ENCODE measurements at places on chromosomes 7 and 10.

GRCh38 chr10:47412177-47412730 is 28.2 kb upstream of the ZNF488 start:
- DNase-seq: no peak

DNA sequence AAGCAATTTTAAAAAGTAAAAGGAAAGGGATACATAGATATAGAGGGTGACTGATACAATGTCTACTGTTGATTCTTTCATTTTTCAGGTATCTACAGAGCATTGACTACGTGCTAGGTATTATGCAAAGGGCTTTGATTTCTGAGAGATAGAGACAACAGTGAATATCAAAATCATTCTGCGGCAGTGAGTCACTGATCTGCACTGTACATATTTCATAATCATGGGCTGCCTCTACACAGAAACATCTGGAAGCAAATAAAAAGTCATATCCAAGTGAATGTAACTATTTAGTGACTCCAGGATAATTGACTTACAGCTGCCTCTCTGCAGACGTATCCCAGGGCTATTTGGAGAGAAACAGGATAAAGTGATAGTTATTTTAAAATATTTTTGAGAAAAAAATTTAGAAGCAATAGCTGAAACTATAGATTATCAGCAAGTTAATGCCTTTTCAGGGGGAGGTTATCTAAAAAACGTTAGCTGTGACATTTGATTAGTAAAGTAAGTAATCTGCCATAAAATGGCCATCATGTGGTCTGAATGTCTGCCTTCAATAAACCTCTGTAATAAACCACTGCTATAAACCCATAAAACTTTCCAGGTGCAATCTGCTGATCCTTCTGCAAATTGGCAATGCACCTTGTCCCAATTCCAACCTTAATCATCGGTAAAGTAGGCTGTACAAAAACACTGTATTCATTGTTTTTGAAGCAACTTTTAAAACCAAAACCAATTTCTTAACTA is 43.7 kb downstream of the CPXM2 start:
- DNase-seq: peak; percentile 24

GRCh38 chr10:45235798-45236220 is 79.6 kb downstream of the OR13A1 start:
- peak; percentile 21 for DNase-seq

DNA sequence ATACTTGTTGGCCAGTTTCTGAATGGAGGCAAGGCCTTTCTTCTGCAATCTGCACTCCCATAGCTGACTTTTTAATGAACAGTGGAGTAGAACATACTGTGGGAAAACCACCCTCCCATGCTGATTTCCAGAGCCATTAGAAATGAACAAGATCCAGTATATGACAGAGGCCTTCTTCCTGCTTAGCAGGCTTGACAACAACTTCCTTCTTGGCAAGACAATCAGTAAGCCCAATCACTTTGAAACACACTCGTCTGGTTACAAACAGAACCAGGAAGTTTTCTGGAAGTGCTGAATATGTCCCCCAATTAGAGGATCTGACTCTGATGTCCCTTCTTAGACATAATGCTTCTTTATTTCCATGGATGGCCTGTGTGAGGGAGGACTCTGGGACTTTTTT is 103.4 kb downstream of the SAMD9 start:
- no peak for DNase-seq

GRCh38 chr10:123102673-123103072 is 33.1 kb upstream of the HMX3 start:
- DNase-seq: no peak

- DNase-seq: no peak
These were observed 468.4 kb upstream of the SEMA3D start for GRCh38 chr7:85655252-85655651.

GRCh38 chr7:137981668-137982067 is 20.2 kb downstream of the CREB3L2 start:
- no peak for DNase-seq

DNA sequence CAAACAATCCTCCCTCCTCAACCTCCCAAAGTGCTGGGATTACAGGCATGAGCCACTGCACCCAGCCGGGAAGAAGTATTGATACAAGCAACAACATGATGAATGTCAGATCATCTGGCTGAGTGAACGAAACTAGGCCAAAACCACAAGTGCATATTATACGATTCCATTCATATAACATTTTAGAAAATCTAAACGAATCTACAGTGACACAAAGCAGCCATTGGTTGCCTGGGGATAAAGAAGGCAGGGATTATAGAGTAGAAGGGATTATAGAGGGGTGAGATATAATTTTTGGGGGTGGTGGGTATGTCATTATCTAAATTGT is 11.5 kb upstream of the RHBDD2 start:
- no peak for DNase-seq

GRCh38 chr10:11532306-11532705 is 79.1 kb downstream of the USP6NL start:
- DNase-seq: peak; percentile 55

DNA sequence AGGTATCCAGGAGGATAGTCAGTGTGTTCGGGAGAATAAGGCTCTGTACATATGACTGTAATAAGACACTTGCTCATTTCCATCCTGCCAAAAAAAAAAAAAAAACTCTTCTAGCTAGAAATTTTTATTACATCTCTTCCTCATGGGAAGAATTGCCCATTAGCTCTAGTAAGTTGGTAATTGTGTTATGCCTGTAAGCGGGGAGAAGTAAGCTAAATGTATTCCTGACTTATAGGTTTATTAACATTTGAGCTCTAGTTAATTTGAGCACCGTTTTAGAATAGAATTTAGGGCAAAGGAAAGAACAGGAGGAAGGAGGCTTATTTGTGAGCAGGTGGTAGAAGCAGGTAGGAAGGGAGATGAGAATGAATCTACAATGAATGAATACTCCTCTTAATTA is 1210.6 kb downstream of the SORCS1 start:
- DNase-seq: no peak

DNA sequence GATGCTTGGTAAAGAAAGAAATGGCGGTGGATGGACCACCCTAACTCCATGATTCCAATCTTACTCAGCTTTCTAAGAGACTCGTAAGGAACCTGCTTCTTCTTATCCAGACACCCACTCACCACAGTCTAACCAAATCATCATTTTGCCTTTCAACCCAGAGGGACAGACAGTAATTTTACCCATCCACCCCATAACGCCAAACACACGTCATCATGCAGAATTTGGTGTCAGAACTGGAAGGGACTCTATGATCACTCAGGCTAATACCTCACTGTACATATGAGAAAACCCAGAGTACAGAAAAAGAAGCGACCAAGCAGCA is 388 bp downstream of the ECD start:
- no peak for DNase-seq

DNA sequence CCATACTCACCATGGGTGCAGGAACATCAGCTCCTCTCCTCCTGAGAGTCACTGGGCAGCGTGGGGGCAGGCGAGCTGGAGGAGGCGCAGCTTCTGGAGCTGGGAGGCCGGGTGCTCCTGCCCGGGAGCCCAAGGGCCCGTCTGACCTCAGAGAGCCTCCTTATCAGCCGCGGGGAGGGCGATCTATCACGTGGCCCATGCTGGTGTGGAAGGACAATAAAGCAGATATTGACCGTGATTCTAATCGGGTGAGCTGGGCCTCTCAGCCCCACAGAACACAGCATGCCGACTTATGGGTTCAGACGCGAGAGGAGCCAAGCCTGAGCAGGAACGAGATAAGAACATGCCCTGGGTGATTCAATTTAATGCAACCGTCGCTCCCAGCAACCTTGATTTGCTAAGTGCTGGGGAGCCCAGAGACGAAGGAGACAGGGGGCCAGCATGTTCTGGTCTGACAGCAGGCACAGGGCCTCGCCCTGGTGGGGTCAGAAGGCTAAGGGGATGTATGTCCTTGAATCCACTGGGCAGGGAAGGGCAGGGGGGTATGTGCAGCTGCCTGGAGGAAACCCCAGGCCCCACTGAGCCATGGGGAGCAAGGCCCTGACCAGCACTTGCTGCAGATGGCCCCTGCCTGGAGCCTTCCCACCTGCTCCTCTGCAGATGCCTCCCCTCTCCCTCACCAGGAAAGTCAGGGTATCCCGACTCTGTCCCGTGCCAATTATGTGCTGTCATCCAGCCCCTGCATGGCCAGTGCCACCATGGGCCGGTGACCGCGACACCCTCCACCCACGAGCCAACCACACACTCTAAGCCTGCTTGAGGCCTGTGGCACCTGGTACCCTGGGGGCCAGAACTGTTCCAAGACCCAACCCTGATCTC is 95.3 kb upstream of the RET start:
- no peak for DNase-seq

- no peak for DNase-seq
These were observed 86.2 kb upstream of the PDGFA start for GRCh38 chr7:605661-606450.
